ENCODE measurements at places on chromosomes 1 and 21. TPM values are rescaled to one million over a fixed set of nuclear protein-coding genes. Genes with fewer than 3 reads are reported as not detected.

GRCh38 chr1:1145547-1145914 lies 28.1 kb upstream of the TTLL10 start:
- DNase-seq: no peak

- no peak for DNase-seq
These were observed 74.2 kb downstream of the PTPN14 start for GRCh38 chr1:214476986-214477870.

DNA sequence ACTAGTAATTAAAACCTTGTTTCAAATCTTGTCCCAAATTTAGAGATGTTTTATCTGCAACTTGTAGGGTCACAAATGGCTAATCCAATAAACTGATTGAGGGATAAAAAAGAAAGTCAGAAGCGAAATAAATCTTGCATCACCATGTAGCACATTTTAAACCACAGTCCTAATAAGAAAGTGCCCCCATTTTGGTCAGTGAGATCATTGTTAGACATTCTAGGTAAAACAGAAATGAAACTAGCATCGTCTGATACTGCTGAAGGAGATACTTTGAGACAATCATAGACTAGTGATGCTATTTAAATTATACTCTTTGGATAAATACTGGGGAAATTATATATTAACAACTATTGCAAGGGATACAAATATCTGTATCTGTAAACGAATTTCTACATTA lies 247.9 kb downstream of the AMY1C start:
- DNase-seq: no peak

DNA sequence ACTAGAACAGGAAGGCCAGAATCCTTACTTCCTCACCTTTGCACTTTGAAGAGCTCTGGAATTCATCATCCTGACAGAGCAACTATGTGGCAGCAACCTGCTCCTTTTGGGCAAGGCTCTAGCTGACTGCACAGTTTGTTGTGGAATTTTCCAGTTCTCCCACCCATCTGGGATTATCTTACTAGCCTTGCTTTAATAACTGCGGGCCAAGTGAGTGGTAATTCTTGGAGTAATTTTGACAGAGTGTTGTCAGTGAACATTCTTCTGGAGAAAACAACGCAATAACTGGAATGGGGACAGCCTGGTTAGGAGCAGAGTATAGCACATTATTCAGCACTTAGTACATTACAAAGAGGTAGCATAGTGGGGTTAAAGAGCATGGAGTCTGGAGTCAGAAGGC lies 75.3 kb downstream of the NTMT2 start:
- DNase-seq: no peak

DNA sequence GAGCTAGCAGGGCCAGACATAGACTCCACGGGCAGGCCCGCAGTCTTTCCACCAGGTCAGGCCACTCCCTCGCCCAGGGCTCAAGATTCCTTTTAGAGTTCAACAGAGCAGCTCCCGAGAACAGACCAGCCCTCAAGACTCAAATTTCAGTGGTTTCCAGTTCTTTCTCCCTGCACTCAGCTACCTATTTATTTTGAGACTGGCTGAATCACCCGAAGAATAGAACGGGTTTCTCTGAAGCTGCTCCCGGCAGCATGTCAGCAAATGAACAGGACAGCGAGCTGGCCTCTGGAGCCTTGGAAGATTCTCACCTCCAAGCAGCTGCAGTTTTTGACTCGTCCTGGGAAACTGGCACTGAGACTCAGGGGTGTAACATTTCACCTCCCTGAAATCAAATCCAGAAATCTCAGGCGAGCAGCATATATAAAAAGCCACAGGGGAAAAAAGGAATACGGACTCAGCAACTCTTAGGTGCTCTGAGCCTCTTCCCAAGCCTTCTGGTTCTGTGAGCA lies 177.9 kb downstream of the CLIC6 start:
- no peak for DNase-seq

DNA sequence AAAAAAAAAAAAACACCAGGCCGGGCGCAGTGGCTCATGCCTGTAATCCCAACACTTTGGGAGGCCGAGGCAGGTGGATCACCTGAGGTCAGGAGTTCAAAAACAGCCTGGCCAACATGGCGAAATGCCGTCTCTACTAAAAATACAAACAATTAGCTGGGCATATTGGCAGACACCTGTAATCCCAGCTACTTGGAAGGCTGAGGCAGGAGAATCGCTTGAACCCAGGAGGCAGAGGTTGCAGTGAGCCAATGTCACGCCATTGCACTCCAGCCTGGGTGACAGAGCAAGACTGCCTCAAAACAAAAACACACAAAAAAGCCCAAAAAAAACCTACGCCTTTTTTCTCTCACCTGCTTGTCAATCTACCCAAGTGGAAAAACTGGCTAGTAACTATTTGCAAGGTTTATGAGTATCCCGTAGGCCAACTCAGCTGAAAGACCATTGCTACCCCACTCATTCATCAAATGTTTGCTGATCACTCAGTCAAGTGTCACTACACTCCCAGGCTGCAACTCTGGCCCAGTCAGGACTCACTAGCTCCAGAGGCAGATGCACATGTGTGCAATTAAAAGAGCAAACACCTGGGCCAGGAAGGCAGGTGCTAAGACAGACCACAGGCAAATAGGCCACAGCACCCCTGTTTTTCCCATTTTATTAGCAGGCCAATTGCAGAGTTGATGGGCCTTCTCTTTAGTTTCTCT lies 2.0 kb downstream of the CSRP1 start:
- no peak for DNase-seq

- no peak for DNase-seq
These were observed 14.5 kb upstream of the PTTG1IP start for GRCh38 chr21:44887807-44888580.

- DNase-seq: no peak
These were observed 64.8 kb upstream of the ADARB1 start for GRCh38 chr21:45009616-45010015.

DNA sequence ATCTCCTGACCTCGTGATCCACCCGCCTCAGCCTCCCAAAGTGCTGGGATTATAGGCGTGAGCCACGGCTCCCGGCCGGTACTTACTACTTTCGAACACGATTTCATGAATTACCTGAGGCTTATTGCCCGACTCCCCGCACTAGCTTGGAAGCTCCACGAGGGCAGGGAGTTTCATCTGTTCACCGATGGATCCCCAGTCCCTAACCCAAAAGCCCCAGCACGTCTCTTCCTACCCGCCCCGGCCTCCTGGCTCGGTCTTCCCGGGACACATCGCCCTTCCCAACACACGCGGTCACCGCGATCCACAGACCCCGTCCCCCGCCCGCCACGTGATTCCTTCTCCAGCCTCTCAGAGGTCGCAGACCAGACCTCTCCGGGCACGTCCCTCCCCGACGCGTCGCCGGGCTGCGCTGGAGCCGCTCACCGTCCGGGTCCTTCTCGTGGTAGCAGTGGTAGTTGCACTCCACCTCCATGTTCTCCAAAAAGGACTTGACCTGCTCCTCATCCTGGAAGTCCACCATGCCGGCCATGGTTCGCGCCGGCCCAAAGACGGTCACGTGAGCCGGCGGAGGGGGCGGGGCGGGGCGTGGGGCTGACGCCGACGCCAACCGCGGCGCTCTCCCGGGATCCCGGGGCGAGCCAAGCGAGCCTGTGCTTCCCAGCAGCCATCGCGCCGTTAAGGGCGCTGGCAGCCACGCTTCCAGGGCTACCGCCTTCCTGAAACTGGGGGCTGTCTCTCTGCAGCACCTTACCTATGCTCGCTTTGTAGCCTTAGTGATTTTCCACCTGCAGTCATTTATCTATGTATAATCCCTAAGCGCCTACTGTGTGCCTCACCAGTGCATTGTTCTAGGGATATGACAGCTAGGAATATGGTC lies at the start of gene COA7:
Gene COA7, minus strand, starts transcription at position 553 of the 880 bp plus-strand sequence. Its CDS starts 21 bp downstream, at position 532.
- DNase-seq: peak; percentile 89

GRCh38 chr21:32770871-32771523 lies 558 bp downstream of the PAXBP1 start:
- peak; percentile 49 for DNase-seq

- DNase-seq: no peak
These were observed 74.2 kb downstream of the PTPRC start for GRCh38 chr1:198713081-198713480.

GRCh38 chr1:176512966-176513365 lies 50.0 kb downstream of the PAPPA2 start:
- no peak for DNase-seq

DNA sequence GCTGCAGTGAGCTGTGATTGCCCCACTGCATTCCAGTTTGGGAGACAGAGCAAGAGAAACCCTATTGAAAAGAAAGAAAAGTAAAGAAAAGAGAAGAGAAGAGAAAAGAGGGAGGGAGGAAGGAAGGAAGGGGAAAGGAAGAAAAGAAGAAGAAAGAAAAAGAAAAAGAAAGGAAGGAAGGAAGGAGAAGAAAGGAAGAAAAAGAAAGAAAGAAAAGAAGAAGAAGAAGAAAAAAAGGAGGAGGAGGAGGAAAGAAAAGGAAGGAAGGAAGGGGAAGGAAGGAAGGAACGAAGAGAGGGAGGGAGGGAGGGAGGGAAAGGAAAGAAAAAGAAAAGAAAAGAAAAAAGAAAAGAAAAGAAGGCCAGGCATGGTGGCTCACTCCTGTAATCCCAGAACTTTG lies 10.2 kb downstream of the SLC5A9 start:
- no peak for DNase-seq

DNA sequence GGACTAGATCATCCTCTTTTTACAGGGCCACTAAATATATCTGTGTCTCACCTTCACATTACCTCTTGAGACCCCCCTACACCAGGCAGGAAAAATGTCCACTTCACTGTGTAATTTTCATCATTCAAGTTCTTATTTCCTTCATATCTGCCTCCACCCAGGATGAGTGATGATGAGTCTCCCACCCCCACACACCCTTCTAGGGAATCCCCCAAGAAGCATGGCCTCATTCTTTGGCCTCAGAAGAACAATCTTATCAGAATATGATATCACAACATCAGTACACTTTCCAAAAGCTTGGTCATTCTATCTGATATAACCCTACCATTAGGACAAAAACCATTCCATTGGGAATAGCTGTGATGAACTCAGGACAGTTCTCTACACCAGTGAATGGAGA lies 170.3 kb upstream of the DUSP10 start:
- DNase-seq: no peak

- no peak for DNase-seq
These were observed 108.1 kb downstream of the C1orf21 start for GRCh38 chr1:184494929-184495328.

DNA sequence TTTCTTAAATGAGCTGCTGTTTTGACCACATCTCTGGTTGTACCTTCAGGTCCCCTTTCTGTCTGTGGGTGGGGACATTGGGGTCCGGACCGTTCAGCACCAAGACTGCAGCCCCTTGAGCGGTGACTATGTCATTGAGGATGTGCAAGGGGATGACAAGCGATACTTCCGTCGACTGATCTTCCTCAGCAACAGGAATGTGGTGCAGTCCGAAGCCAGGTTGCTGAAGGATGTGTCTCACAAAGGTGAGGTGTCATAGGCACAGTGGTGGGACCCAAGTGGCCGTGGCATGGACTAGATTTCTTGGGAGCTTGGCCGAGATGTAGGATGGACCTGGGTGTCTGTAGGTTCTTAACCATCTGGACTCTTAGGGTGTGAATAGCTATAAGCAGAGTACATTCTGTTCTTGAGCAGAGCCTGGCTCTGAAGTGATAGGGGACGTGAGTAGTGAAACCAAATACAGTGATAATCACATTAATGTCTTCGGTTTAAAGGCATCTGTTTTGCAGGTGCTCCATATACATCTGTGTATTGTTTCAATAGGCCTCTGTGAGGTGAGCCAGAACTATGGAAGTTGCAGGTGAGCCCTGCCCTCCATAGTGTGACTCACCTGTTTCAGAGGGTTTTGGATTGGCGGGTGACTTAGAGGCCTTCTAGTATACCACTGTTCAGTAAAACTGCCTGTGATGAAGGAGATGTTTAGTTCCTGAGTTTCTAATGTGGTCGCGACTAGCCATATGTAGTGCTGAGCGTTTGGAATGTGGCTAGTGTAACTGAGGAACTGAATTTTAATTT lies 6.4 kb downstream of the METTL13 start:
- no peak for DNase-seq

GRCh38 chr1:203035111-203036000 lies 9.1 kb downstream of the PPFIA4 start:
- no peak for DNase-seq

GRCh38 chr1:107950464-107950863 lies 14.5 kb downstream of the VAV3 start:
- no peak for DNase-seq

GRCh38 chr1:116770625-116771024 lies 16.4 kb downstream of the CD2 start:
- no peak for DNase-seq

DNA sequence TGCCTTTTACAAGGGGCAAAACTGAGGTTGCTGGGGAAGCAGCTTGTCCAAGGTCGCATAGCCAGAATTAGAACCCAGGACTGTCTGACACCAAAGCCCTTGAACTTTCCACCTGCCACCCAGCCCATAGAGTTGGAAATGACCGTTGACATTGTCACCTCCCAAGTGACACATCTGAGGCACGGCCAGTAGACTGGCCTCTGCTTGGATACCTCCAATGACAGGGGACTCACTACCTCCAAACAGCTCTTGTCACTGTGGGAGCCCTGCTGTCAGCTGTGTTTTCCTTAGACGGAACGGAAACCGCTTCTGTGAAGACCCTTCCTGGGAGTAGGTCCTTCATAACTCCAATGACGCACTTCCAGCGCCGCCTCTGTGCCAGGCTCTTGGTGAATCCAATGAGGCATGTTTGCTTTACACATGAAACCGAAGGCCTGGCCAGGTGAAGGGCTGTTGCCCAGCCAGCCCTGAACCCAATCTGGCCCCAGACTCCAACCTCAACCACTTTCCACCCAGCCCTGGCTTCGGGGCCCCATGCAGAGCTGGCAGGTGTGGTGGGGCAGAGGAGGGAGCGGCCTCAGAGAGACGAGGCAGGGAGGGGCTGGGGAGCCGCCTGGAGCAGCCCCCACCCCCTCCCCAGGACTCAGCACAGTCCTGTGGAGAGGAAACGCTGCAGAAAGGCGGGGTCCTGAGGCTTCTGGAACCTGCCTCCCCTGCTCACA lies 109.2 kb upstream of the IFFO2 start:
- no peak for DNase-seq

GRCh38 chr1:152673016-152673415 lies 2.1 kb upstream of the LCE2C start:
- no peak for DNase-seq

DNA sequence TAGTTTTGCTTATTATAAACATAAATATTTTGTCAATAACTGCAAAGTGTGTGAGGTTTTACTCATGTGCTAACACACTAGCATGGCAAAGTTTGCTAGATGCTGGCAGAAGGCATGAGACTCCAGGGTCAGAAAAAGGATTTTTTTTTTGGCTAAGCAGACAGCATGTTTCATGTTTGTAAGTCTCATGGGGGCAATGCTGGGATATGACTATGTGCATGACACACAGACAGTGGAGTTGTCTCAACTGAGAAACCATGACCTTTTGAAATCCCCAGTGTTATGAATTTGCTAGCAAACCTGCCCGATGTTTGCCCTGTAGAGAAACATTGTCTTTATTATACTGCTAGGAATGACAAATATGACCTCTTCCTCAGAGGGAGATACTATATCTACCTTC lies 448.2 kb downstream of the BRINP3 start:
- no peak for DNase-seq

The FMO1 gene
- 34.9 TPM for polyA plus RNA-seq

The VHLL gene
- polyA plus RNA-seq: not detected

The OR2T12 gene
- polyA plus RNA-seq: not detected

The ATAD3C gene
- polyA plus RNA-seq: 0.74 TPM

The MAP3K21 gene
- 0.36 TPM for polyA plus RNA-seq

The TTC39A gene
- 6.1 TPM for polyA plus RNA-seq

The TLCD4 gene
- polyA plus RNA-seq: not detected

The CA14 gene
- 6.5 TPM for polyA plus RNA-seq

The BEND5 gene
- 11.5 TPM for polyA plus RNA-seq

The PADI2 gene
- polyA plus RNA-seq: 43.2 TPM

The CXADR gene
- 0.98 TPM for polyA plus RNA-seq

The SELE gene
- 3.8 TPM for polyA plus RNA-seq

The OR2AK2 gene
- not detected for polyA plus RNA-seq

The SV2A gene
- 4.7 TPM for polyA plus RNA-seq
